ENCODE measurements at places on chromosomes 1 and 21.
A peak's percentile ranks its signal among the peaks of the same experiment; 100 is the strongest.

DNA sequence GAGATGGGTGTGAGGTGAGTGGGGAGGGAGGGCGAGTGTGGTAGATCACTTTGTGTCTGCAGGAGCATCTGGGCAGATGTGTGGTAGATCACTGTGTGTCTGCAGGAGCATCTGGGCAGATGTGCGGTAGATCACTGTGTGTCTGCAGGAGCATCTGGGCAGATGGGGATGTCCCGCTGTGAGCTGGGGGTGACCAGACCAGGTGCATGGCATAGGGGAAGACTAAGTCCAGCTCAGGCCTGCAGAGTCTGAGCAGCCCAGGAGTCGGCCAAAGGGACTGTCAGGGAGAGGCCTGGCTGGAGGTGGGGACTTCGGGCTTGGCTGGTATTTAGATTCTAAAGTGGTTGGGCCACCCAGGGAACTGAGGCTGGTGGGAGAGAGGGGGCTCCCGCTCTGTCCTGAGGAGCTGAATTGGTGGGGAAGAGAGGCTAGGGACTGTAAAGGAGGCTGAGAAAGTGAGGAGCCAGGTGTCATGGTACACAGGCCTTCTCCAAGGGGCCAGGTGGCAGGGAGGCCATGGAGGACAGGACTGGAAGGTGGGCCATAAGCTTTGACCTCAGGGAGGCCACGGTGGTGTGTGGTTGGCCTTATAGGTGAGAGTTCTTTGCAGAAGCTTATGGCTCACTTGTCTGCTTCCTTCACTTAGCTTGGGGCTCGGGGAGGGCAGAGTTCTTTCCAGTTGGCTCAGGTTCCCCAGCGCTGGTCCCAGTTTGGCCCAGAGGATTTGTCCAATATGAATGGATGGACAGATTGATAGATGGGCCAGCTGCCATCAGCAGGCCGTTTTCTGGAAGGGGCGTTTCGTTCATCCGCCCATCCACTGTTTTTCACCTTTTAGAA is 15.6 kb downstream of the ZNF362 start:
- H3K4me1 ChIP-seq, result peaks cover 40% of the 10 kb centered on the region
- no peaks in the 10 kb centered on the region for H3K27me3 ChIP-seq
- no peak overlapping the region for H3K4me3 ChIP-seq
- peak overlapping the region; percentile 66 for H3K27ac ChIP-seq
- H3K36me3 ChIP-seq, result peaks cover 30% of the 10 kb centered on the region
- no peak for DNase-seq

- no peak for DNase-seq
- H3K27ac ChIP-seq, result no peak overlapping the region
- no peaks in the 10 kb centered on the region for H3K36me3 ChIP-seq
- no peak overlapping the region for H3K4me3 ChIP-seq
Observed at GRCh38 chr1:11535761-11536572, 57.0 kb downstream of the DISP3 start.

DNA sequence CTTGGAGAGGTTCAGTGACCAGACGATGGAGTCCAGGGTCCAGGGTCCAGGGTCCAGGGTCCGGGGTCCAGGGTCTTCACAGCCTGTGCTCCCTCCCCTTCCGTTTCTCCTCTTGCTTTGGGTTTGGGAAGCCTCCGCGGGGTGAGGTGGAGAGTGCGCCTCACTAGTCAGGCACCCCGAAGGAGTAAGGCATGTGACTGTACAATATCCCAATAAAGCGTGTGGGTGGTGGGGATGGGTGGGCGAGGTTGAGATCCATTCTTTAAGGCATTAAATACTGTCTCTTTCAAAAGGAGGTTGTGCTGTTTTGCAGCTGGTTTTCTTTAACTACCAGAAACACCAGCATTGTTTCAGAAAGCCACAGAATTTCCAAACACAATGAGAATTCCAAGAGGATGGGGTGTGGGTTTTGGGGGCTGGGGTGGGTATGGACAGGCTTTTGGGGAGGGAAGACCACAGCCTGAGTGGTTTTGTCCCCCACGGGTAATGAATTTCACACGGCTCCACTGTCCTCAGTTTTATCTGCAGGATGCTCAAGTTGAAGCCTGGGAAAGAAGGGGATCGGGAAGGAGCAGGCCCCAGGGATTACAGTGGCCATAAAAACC is 65.7 kb downstream of the KIF26B start:
- no peak for DNase-seq
- H3K4me1 ChIP-seq, result peaks cover 35% of the 10 kb centered on the region
- no peak overlapping the region for H3K4me3 ChIP-seq
- H3K27me3 ChIP-seq, result no peaks in the 10 kb centered on the region
- no peaks in the 10 kb centered on the region for H3K36me3 ChIP-seq
- no peak overlapping the region for H3K27ac ChIP-seq

GRCh38 chr1:100622966-100623762 is 85.2 kb downstream of the GPR88 start:
- H3K4me3 ChIP-seq, result no peak overlapping the region
- peaks cover 68% of the 10 kb centered on the region for H3K4me1 ChIP-seq
- peak overlapping the region; percentile 94 for H3K27ac ChIP-seq
- no peaks in the 10 kb centered on the region for H3K27me3 ChIP-seq
- H3K36me3 ChIP-seq, result no peaks in the 10 kb centered on the region

GRCh38 chr1:106564192-106564591 is 492.3 kb upstream of the PRMT6 start:
- H3K36me3 ChIP-seq, result no peaks in the 10 kb centered on the region
- H3K27ac ChIP-seq, result no peak overlapping the region
- H3K4me1 ChIP-seq, result no peaks in the 10 kb centered on the region
- DNase-seq, result no peak

GRCh38 chr1:170247751-170248521 is 102.2 kb downstream of the NTMT2 start:
- H3K27me3 ChIP-seq, result no peaks in the 10 kb centered on the region
- no peaks in the 10 kb centered on the region for H3K36me3 ChIP-seq
- H3K4me1 ChIP-seq, result no peaks in the 10 kb centered on the region
- DNase-seq, result no peak

DNA sequence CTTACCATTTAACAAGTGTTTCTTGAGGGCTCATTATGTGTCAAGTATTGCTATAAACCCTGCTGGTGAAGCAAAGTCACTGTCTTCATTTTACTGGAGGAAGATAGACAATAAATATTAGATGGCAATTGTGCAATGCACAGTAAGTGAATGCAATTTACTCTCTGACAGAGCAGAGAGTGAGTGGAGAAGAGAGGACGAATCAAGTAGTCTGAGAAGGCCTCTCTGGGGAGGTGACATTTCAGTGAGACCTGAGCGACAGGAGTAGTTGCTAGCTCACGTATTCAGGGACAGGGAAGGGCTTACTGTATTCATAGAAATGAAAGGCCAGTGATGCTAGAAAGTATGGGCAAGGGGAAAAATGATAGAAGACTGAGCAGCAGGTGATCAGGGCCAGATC is 1.2 kb upstream of the NMNAT2 start:
- no peak overlapping the region for H3K27ac ChIP-seq
- no peak overlapping the region for H3K4me3 ChIP-seq
- DNase-seq, result no peak

- H3K4me1 ChIP-seq, result no peaks in the 10 kb centered on the region
- H3K36me3 ChIP-seq, result no peaks in the 10 kb centered on the region
- H3K27me3 ChIP-seq, result peaks cover 2% of the 10 kb centered on the region
- no peak overlapping the region for H3K4me3 ChIP-seq
- no peak overlapping the region for H3K27ac ChIP-seq
- DNase-seq, result no peak
Observed at GRCh38 chr1:75233302-75233929, 99.2 kb downstream of the LHX8 start.

DNA sequence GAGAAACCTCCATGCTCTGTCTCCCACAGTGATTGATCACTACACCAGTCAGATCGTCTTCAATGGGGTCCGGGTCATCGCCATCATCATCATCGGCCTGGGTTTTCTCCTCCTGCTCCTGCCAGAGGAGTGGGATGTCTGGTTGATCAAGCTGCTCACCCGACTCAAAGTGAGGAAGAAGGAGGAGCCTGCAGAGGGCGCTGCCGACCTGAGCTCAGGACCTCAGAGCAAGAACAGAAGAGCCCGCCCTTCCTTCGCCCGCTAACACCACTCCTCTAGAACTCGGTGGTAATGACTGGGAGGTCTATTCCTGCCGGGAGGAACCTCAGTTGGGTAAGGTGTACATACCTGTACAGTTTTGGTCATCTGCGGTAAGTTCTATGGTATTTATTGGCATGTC is 50.3 kb upstream of the COA6 start:
- no peaks in the 10 kb centered on the region for H3K36me3 ChIP-seq
- no peak for DNase-seq
- H3K4me1 ChIP-seq, result peaks cover 6% of the 10 kb centered on the region
- H3K27me3 ChIP-seq, result peaks cover 48% of the 10 kb centered on the region
- no peak overlapping the region for H3K4me3 ChIP-seq

DNA sequence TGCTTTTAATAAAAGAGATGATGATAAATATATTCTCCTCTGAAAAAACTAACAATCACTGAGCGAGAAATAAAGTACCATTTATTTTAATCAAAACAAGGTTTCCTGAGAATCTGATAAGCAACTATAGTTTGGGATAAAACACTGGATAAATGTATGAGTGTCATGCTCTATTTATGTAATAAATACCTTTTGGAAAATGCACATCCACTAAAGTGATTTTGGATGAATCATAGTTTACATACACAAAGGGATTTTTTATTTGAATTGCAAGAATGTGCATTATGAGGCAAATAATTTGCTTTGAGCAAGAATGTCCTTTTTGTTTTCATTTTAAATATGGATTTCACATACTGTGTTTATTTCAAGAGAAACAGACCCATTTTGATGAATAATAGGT is 1483.5 kb downstream of the MRPL39 start:
- no peaks in the 10 kb centered on the region for H3K36me3 ChIP-seq
- DNase-seq, result no peak
- H3K27ac ChIP-seq, result no peak overlapping the region

DNA sequence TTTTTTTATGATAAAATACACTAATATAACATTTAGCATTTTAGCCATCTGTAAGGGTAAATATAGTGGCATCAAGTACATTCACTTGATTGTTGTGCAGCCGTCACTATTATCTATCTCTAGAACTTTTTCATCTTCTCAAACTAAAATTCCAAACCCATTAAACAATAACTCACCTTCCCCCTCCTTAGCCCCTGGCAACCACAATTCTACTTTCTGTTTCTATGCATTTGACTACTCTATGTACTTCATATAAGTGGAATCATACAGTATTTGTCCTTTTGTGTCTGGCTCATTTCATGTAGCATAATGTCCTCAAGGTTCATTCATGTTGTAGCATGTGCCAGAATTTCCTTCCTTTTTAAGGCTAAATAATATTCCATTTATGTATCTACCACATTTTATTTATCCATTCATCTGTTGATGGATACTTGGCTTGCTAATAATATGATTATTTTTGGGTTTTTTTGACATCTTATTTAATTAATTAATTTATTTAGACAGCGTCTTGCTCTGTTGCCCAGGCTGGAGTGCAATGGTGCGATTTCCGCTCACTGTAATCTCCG is 69.6 kb upstream of the MACF1 start:
- H3K4me1 ChIP-seq, result peaks cover 62% of the 10 kb centered on the region

DNA sequence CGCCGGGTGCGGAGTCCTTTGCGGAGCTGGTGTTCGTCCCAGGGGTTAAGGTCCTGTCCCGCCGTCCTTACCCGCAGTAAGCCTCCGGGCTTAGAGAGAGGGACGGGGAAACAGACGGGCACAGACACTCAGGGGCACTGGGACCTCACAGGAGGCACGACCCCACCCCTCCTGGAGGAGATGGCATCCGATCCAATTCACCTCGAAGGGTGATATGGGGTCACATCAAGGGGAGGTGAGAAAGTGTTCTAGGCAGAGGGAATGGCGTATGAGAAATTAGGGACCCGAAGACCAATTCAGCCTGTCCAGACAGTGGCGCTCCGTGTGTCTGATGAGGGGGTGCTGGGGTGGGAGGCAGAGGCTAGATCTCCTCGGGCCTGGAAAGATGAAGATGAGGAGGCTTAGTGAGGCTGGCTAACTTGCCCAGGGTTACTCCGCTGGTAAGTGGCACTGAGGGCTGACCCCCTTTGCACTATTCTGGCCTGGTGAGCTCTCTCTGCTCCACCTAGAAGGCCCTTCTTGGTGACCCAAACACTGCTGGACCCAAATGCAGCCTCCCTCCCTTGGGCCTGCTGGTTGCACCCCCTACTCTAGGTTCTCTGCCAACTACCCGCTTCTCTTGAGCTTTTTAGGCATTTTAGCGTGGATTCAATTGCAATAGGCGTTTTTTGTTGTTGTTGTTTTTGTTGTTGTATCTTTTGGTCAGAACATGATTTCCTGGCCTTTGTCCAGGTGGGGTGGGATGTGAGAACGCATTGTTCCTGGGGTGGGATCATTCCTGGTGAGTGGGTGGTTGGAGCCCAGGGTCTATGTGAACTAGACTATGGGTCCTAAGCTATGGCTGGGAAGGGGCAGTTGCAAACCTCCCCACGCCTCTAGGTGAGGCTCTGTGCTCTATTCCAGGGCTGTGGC is 12.3 kb downstream of the BTBD19 start:
- peak overlapping the region; percentile 94 for H3K27ac ChIP-seq
- H3K36me3 ChIP-seq, result peaks cover 5% of the 10 kb centered on the region
- no peak for DNase-seq
- no peaks in the 10 kb centered on the region for H3K27me3 ChIP-seq

GRCh38 chr1:43524804-43525203 is 5.9 kb upstream of the PTPRF start:
- H3K4me3 ChIP-seq, result no peak overlapping the region
- peaks cover 6% of the 10 kb centered on the region for H3K4me1 ChIP-seq
- no peak for DNase-seq
- H3K36me3 ChIP-seq, result no peaks in the 10 kb centered on the region
- no peaks in the 10 kb centered on the region for H3K27me3 ChIP-seq
- H3K27ac ChIP-seq, result no peak overlapping the region

GRCh38 chr1:184075055-184076029 is 23.8 kb downstream of the TSEN15 start:
- no peak overlapping the region for H3K27ac ChIP-seq
- peaks cover 18% of the 10 kb centered on the region for H3K36me3 ChIP-seq
- H3K27me3 ChIP-seq, result no peaks in the 10 kb centered on the region
- no peak for DNase-seq
- peaks cover 34% of the 10 kb centered on the region for H3K4me1 ChIP-seq

- no peak overlapping the region for H3K4me3 ChIP-seq
- no peaks in the 10 kb centered on the region for H3K36me3 ChIP-seq
- peak; percentile 56 for DNase-seq
- H3K27me3 ChIP-seq, result peaks cover 4% of the 10 kb centered on the region
- peaks cover 22% of the 10 kb centered on the region for H3K4me1 ChIP-seq
Observed at GRCh38 chr21:38912102-38912629, 106.4 kb downstream of the ETS2 start.

DNA sequence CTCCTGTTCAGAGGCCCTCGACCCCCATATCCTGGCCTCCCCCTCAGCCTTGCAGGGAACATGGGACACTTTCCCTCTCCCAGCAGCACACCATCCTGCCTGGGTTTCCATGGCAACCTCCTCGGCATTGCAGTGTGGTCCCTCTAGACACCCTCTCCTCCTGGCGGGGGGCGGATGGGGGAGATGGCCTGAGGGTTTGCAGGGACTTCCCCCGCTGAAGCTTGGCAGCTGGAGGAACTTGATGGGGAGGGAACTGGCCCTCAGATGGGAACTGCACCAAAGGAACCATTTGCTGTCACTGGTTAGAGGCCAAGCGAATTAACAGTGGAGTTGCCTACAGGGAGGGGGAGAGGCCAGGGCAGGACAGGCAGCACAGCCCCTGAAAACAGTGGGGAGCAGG is 28.7 kb downstream of the RIMS3 start:
- no peak overlapping the region for H3K27ac ChIP-seq
- H3K27me3 ChIP-seq, result no peaks in the 10 kb centered on the region
- H3K36me3 ChIP-seq, result peaks cover 9% of the 10 kb centered on the region
- H3K4me1 ChIP-seq, result no peaks in the 10 kb centered on the region
- no peak overlapping the region for H3K4me3 ChIP-seq
